Fibroblast of skin of scalp (primary cell): ENCODE measurements at places on chromosomes 3 and 15.
A peak's percentile ranks its signal among the peaks of the same experiment; 100 is the strongest.

GRCh38 chr3:12288182-12289129 is at the start of gene PPARG:
TSS of gene PPARG (plus strand) at chr3:12289070. CDS start at chr3:12379712, 90,642 bp downstream.
- no peak for DNase-seq

- DNase-seq = no peak
Measured at GRCh38 chr3:49867400-49867799, 2.3 kb downstream of the CAMKV start.

DNA sequence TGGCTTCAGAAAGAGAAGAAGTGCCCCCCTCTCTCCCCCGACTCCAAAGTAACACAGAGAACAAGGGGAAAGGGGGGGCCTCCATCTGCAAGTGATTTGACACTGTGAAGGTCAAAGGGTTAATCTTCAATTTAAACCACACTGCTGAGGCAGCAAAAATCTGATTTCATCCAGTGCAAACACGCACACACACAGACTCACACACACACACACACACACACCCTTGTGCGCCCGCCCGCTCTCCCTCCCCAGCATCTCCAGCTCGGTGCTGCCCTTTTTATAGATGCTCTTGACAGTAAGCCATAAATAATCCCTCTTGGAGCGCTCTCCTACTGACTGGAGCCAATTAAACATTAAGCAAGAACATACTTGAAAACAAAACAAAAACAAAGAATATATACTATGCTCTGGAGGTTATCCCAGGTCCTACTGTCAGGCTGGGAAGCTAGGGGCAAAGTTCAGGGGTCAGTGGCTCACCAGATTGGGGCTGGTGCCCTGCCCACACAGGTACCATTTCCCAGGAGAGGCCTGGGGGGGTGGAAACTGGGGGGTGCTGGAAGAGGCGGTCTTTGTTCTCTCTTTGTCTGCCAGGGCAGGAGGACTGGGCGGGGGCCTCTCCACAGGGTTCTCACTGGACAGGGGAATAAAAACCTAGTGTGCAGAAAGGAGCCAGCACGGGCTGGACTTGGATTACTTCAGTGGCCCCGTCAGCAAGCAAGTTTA is 16.3 kb downstream of the BMF start:
- DNase-seq = peak; percentile 93

GRCh38 chr3:177490626-177491025 is 293.3 kb upstream of the TBL1XR1 start:
- DNase-seq = no peak

DNA sequence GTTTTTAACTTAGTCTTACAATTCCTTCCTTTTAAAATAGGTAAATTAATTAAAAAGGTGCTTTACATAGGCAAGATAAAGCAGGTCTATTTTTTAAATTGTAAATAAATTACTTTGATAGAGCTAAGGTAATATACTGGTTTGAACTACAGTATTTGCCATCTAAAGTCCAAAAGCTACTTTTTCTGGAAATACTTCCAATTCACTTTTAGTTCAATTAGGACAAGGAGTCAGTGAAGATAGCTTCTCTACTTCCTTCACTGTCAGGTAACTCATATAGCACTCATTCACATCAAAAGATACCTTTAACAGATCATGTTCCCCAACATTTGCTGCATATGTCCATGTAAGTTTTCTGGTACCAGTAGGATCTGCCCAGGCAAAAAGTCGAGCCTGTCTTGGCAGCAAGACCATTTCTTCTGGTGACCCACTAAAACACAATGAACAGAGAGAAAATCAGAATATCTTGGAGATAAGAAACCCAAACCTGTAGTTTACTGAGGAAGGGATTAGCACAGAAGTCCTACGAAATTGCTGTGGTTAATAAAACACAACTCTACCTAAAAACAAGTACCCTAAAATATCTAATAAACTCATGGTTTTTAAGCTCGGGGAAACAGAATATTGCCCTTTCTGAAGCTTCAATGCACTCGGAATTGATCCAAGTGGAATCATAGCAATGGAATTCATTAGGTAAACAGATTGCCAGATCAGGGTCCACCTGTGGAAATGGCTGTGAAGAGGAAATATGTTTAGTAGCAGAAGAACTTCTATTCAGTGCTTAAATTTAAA is 153.1 kb downstream of the VPS13C start:
- DNase-seq = no peak

DNA sequence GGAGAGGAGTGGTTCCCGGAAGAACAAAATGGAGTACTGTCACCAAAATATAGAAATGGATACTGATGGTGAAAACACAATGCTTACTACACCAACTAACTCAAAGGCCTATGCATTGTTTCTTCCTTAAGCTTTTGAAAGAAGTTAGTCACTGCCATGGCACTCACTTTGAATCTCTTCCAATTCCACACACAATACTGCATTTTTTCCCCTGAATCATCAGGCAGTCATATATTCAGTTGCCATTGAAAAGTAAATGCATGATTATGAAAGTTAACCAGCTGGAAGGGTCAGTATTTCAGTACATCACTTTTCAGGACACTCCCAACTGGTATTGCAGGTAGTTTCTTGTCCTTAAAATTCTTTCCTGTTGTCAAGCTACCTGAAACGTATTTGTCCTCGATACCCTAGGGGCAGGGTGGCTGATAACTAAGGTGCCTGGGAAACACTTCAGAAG is 9.0 kb upstream of the LRRFIP2 start:
- DNase-seq = peak; percentile 95

DNA sequence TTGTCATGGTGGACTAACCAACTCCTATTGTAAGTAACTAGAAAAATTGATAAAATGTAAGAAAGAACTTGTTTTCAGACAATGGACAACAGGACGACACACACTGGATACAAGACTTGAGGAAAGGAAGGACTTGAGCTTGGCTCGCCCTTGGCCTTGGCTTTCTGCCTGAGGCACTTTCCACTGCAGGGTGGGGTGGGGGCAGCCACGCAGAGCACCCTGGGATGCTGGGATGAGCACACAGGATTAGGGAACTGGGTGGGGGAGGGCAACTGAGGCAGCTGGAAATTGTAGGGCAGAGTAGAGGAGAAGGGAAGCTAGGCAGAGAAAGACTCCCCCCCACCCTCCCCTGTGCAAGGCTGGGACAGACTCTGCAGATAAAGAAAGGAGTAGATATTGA is 25.5 kb upstream of the HHATL start:
- DNase-seq = no peak

GRCh38 chr15:73934281-73934680 is 8.0 kb downstream of the LOXL1 start:
- DNase-seq = no peak
